ENCODE measurements at places on chromosomes 4 and X.
A peak's percentile ranks its signal among the peaks of the same experiment; 100 is the strongest.

DNA sequence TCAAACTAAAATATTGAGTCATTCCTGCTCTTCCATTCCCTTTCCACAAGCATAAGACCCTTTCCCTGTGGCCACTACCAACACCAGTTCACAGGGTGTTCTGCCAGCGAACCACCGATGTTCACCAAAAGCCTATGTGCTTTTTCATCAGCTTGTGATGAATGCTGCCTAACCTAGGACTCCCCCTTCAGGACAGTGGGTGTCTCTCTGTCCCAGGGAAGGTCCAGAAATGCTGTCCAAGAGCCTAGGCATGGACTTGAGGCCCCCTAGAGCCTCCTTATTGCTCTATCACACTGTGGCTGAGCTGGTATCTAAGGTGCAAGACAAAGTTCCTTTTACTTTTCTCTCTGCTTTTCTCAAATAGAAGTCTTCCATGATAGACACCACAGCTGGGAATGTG is 1015.6 kb downstream of the PCDH19 start:
- no peak for DNase-seq

GRCh38 chr4:139828966-139829664 is 163.5 kb downstream of the MGST2 start:
- no peak for DNase-seq

DNA sequence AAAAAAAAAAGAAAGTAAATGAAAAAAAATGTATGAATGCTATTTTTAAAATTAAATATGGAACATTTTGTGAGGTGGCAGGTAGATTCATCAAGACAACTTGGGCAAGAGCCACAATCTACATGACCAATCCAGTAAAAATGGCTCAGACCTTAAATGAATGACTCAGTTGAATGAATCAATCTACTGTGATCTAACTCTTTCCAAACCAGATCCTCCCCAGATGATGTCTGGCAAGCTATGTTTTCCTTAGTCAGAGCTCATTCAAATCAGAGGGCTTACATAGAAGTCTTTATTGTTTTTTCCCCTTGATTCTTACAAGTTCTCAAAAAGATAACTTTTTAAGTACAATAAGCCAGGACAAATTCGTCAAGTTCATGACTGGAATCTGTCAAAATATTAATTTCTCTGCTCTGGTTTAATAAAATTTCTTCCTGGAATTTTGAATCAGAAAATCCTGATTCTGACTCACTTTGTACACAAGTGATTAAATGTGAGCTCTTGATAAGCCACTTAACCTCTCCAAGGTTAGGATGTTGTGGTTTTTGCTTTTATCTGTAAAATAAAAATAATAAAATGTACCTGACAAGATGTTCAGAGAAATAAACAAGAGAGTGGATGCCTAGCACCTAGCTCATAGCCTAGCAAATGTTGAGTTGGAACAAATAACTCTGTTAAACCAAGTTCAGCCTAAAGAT is 105.6 kb upstream of the SMIM31 start:
- DNase-seq, result no peak

DNA sequence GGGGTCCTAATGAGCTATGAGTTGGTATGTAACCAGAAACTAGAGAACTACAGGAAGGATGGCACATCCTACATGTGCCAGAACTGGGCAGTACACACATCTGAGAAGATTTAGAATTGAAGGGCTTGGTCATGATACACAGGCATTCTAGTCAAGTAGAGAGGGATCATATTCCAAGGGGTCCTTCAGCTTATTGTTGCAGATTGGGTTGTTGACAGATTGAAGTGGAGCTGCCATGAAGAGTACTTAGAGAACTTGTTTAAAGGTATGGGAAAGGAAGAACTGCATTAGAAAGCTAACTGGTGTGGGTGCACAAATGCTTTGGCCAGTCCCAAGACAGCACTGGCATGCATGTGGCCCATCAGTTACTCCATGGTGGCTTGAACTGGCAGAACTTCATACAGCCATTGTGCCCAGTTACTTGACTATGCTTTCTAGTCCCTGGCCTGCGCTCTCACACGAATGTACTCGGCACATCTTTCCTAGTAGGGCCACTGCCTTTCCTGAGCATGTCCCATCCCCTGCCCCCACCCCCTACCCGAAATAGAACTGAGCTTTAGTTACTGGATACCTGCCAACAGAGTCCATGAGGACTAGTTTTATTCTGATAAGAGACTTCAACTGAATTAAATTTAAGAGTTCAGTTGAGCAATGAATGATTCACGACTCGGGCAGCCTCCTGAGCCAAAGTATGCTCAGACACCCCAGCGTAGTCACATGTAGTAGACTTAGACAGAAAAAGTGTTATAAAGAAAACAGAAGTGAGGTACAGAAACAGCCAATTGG is 64.0 kb downstream of the CCNG2 start:
- no peak for DNase-seq

DNA sequence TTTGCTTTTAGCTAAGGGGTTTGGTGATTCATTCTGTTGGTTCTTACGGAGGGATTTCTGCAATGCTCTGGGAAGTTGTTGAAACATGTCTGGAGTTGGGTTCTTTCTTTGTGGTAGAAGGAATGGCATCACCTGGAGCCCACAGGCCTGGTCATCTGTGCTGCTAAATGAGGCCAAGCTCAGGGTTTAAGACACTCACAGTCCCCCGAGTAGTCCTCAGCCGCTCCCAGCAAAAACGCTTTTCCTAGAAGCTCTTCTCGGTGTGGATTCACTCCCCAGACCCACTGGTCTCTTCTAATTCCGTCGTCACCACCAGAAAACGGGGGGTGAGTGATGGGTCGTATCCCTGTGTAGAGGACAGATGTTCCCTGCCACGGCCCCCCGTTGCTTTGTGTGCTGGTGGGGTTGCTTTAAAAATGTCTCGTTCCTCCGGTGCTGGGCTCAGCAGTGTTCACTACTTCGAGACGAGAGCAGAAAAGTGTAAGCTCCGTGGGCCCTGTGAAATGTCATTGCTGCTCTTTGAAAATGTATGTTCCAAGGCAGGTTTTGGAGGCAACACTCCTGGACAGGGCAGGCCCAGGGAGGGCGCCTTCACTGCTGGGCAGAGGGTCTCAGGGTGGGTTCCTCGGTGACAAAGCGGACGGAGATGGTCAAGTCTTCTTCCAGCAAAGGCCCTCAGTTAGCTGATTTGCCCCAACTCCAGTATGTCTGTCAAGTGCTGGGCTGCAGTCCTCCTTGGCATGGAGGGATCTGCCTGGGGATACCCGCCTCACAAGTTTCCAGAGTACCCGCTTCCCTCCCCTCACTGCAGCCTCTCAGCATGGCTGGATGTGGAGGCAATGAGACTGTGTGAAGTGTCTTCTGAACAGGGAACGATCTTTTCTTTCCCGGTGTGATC is 37.3 kb downstream of the PSAPL1 start:
- no peak for DNase-seq

DNA sequence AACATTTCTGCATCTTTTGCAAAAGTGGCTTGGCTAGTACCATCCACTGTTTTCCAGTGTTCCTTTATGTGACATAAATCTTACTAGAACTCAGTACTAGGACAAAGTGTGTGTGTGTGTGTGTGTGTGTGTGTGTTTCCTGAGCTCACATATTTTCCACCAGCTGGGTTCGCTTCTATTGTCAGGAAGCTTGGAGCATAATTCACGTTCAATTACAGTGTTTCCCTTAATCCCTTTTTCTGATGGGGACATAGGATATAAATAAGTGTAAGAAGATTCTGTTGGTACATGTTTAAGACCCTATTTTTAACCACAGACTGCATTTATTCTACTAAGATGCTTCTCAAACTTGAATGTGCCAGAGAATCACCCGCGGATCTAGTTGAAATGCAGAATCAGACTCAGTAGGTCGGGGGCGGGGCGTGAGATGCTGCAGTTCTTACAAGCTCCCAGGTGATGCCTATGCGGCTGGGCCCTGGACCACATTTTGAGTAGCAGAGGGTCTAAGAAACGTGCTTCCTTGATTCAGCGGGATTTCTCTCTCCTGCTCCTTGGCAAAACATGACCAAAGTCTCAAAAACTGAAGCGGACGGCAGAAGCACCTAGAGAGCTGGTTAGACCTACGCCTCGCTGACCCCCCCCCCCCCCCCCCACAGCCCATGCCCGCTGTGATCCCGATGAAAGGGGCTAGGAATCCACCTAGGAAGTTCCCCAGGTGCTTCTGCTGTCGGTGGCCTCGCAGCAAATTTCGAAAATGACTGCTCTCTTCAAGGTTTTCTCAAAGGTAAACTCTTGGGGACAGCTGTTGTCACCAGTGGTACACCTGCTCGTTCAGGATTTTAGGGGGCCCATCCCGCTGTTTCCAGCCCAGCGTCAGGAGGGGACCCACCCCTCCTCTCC is 797 bp downstream of the CD99L2 start:
- peak; percentile 16 for DNase-seq

DNA sequence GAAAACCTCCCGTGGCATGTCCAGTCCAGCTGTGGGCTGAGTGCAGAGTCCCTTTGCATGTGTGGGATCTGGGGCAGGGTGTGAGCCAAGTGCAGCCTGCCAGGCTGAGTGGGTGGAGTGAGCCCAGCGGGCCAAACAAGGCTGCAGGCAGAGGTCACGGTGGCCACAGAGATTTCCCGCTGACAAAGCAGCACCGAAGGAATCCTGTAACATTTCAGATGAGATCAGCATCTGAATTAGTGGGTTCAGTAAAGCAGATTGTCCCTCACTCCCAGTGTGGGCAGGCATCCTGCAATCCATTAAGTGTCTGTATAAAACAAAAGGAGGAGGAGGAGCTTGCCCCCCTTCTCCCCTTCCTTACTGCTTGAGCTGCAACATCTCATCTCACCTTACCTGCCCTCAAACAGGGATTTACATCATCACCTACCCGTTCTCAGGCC is 324.4 kb downstream of the FAT4 start:
- no peak for DNase-seq

GRCh38 chrX:124478046-124478445 is 131.7 kb downstream of the SH2D1A start:
- no peak for DNase-seq

GRCh38 chr4:26342328-26343037 is 21.7 kb downstream of the RBPJ start:
- no peak for DNase-seq

DNA sequence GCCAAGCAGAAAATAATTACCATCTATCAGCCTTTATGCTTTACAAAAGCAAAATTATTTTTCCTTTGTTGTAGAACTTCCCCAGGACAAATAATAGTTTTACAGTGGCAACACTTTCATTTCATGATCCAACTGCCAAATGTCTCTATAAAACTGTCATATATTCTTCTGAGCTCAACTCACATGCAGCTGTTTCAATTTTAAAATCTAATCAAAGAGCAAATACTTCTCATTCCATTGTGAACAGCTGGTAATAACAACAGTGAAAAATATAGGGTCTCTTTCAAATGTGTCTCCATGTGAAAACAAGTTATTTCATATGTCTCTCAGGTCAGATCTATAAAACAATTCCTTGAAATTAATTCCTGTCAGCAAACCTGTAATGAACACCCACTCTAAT is 270.6 kb upstream of the SLC7A11 start:
- DNase-seq, result no peak

DNA sequence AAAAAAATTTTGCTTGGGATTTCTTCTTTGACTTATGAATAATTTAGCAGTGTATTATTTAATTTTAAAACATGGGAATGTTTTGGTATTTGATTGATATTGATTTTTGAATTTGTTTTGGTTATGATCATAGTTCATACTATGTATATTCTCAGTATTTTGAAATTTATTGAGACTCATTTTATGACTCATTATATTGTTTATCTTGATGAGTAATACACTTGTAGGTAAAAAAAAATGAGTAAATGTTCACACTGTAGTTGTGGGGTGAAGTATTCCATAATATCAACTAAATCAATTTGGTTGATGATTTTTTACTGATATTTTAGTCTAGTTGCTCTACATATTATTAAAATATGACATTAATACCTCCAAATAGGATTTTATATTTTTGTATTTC is 1142.2 kb downstream of the ADGRL3 start:
- no peak for DNase-seq

DNA sequence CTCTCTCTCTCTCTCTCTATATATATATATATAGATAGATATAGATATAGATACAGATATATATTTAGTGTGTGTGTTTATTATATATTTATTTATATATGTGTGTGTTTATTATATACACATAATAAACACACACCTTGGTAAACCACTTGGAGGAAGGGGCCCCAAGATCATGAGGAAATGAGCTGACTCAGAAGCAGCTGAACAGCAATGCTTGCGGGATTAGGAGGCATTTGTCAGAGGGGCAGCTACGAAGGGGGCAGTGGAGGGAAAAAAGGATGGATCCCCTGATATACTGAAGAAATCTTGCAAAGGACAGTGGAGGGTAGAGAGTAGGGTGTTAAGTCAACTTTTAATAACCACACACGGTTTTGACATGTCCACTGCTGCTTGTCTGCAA is 120.0 kb upstream of the SORBS2 start:
- no peak for DNase-seq

- DNase-seq, result no peak
Observed at GRCh38 chrX:102155806-102156179, at the start of gene BEX5. Gene BEX5 (minus strand): TSS chrX:102155977. CDS start chrX:102154265, 1,712 bp downstream.
